ENCODE measurements at places on chromosomes 2 and 18.

DNA sequence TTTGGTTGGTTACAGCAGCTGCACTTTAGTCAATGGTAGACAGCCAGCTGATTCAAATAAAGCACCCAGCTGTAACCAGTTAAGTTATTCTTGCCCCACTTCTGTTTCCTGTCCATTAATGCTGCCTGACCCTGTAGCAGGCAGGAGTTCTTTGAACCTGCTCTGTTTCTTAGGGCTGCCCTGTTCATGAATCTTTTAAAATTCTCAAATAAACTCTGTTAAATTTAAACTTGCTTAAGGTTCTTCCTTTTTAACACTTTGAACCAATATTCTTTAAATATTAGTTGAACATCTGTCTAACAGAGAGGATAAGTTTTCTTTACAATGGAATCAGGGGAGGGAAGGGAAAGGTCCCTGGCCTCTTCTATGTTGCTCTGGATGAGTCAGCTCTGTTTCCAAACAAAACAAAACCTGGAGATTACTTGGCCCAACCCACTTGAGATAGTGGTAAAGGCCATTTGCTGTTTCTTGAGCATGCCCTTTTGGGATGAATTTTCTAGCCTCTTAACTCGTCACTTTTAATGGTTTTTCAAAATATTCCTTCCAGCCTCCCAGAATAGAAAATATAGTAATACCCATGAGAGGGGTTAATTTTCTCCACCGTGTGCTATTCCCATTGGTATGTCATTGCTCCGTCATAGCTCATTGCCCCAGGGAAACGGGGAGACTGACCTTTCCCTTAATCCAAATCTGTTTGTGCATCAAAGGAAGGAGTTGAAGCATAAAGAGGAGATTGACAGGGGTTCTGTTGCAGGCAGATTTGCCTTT, 112.1 kb upstream of the FHL2 start:
- no peak for DNase-seq

GRCh38 chr18:56402872-56403516, 235.4 kb downstream of the TXNL1 start:
- no peak for DNase-seq

- DNase-seq = no peak
These were observed 174.9 kb downstream of the NR4A2 start for GRCh38 chr2:156157670-156158069.

- no peak for DNase-seq
These were observed 18.9 kb upstream of the ASAP2 start for GRCh38 chr2:9187620-9188214.

DNA sequence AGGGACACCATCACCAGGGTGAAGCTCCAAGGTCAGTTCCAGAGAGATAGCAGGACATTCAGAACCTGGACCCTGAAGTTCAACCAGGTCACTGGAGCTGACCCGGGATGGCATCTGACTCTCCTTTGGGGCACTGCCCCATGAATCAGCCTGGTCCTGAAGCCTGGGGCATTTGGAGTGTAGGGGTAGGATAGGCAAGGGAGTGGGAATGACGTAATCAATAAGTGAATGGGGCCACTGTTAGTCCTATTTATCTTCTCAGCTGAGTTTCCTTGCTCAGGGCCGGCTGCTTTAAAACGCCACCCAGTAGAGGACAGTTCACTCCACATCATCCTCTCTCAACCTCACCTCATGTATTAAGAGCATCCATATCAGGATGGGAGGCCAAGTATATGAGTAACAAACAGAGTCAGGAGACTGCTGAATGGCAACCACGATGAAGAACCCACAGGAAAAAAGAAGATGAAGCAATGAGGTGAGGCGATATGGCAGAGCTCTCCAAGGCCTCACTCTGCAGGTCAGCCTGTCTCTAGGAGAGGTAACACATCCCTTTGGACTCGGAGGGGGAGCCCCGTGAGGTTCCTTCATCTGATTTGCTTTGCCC, 1.8 kb upstream of the RFX8 start:
- DNase-seq = no peak

DNA sequence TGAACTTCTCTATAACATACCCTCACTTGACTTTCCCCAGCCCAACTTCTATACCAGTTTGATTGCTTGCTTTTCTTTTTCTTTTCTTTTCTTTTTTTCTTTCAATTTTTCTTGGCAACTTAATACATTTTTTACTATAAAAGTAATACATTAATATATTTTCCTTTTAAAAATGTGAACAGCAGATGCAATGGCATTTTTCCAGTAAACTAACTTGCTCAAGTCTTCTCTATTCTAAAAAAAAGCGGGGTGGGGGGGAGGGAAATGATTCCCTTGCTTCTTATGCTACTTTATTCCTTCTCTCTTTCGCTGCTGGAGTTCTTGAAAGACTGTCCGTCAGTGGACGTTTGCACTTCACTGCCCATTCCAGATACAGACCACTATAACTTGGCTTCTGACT, 70.5 kb downstream of the RBMS1 start:
- DNase-seq = no peak

GRCh38 chr2:168939918-168940317, 38.8 kb downstream of the G6PC2 start:
- no peak for DNase-seq

DNA sequence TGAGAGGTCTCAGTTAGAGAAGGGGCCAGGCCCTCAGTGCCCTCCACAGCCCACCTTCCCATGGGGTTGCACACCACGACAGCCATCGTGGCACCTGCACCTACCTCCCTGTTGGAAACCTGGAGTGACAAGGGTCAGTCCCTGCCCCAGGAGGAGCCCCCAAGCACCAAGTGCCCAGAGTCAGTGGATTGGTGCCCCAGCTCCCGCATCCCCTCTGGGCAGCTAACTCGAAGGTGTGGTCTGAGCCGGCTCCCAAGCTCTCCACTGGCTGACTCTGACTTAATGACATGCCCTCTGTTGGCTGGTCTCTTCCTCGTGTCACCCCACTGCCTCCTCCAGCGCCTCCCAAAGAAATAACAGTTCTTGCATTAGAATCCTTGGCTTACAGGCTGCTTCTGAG, 116.4 kb downstream of the NDUFA10 start:
- no peak for DNase-seq

- DNase-seq = no peak
These were observed 87.3 kb downstream of the BABAM2 start for GRCh38 chr2:27977731-27978312.

- no peak for DNase-seq
These were observed 314.6 kb downstream of the CNTNAP5 start for GRCh38 chr2:124339709-124340108.

- no peak for DNase-seq
These were observed 59.2 kb downstream of the ADI1 start for GRCh38 chr2:3460156-3460555.

DNA sequence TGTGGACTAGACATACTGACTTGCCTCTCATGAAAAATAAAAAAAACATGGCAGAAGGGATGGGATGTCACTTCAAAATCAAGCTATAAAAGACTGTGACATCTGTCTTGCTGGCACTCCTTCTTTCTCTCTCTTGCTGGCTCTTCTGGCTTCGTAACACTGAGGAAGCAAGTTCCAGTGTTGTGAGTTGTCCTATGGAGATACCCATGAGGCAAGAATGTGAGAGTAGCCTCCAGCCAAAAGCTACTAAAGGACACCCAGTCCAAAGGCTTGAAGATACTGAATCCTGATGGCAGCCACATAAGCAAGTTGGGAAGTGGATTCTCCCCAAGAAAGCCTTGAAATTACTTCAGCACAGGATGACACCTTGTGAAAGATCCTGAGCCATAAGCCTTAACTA, 376.1 kb upstream of the TMEFF2 start:
- DNase-seq = no peak

- no peak for DNase-seq
These were observed 33.7 kb downstream of the G6PC2 start for GRCh38 chr2:168934826-168935225.

GRCh38 chr2:32772638-32773447, 145.0 kb downstream of the TTC27 start:
- no peak for DNase-seq

DNA sequence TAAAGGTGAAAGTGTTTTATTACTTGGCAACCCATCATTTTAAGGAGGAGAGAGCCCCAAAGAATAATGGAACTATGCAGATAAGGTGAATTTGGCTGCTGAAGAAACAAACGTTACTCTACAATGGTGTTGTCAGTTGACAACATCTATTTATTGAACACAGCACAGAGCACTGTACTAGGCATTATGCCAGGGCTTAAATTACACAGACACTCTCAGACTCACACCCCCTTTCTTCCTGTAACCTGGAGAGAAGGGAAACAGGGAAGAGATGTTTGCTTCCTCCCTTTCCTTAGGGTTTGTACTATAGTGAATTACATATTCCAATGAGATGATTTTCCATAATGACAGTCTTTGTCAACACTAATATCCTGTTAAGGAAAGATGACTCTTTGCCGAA, 94.0 kb upstream of the ATP5MC3 start:
- DNase-seq = no peak

DNA sequence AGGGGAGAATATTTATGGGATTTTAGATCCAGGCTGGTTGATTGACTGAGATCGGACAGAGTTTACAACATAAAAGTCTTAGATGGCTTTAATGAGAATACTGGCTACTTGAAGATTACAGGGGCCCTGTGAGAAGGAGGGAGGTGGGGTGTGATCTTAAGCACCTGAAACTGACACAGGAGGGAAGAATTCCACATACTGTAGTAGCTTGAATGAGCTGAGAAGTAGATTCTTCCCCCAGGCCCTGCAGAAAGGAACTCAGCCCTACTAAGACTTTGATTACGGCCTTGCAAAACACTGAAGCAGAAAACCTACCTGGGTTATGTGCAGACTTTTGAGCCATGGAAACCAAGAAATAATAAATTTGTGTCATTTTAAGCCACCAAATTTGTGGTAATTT, 1062.9 kb upstream of the GYPC start:
- no peak for DNase-seq

DNA sequence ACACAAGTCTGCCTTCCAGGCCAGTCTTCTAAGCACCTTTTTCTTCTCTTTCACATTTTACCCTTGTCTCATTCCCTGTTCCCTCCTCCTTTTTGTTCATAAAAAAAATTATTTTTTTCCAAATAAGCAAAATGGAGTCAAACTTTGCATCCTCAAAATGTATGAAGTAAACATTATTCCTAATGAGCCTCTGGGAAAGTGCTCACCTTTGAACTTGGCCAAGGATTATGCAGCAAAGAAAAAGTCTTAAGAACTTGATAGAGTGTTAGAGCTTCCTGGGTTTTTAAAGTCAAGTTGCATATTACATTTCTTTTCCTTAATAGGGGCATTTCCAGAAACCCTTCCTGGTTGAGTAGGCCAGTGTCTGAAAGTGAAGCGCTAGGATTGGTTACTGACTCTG, 31.6 kb downstream of the EPAS1 start:
- DNase-seq = no peak

DNA sequence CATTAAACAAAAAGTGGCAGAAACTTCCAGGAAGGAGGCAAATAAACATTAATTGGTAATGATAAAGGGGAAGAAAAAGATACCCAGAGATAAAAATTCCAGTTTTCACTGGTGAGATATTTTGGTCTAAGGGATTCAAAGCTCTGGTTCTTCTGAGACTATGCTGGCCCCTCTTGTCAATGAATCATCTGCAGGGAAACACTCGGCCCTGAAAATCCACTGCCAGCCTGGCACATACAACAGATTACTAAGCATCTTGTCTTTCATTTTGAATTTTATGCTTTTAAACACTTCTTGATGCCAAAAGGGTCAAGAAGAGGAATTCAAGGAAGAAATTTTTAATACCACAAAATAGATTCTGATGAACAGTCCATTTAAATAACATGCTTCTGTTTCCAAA, 1603.8 kb upstream of the ZEB2 start:
- DNase-seq = no peak

DNA sequence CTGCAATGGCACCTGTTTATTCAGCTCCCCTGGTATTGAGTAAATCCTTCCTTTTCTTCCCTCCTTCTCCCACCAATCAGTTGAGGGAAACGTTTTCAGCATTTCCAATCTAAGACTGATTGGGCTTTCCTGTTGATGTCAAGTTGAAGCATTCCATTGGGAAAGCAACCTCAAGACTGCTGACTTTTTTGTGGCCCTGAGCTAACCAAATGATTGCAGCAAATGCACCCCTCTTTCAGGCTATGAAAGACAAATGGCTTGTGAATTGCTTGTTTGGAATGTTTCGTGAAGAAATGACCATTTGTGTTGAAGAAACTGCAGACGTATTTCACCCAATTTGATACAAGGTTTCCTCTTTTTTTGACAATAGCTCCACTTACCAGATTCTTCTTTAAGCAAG, 303.5 kb downstream of the EPHA4 start:
- DNase-seq = no peak

GRCh38 chr2:27264253-27264752, 1.5 kb upstream of the SLC30A3 start:
- DNase-seq = peak; percentile 15

DNA sequence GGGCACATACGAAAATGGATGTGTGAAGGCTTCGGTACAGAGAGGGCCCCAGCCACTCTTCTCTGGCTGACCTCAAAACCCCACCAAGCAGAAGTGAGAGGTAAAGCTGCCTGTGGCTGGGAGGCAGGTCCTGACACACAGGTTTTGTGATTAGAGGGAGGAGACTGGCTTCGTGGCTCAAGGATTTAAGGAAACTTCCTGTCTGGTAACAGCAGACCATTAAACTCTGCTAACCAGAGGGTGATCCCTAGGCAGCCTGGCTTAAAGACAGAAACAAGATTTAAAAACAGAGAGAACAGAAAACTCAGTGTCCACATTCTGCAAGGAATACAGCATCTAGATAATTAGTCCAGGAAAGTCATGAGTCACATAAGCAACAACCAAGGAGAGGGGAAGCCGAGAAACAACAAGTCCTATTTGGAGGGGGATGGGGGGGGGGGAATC, 101.9 kb downstream of the NFATC1 start:
- DNase-seq = no peak

- no peak for DNase-seq
These were observed 69.6 kb upstream of the CREB1 start for GRCh38 chr2:207459990-207460757.

DNA sequence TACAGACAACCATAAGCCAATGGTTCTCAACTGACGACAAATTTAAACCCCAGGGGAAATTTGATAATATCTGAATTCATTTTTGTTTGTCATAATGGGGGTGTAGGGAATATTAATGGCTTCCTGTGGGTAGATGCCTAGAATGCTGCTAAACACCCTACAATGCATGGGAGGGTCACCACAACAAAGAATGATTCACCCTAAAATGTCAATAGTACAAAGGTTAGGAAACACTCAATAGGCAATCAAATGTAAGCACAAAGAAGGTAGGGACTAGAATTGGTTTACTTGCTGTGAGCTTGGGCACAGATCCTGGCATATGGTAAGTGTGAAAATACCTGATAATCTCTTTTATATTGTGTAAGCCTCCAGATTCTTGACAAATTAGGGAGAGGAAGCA, 20.1 kb upstream of the FANCL start:
- DNase-seq = no peak

DNA sequence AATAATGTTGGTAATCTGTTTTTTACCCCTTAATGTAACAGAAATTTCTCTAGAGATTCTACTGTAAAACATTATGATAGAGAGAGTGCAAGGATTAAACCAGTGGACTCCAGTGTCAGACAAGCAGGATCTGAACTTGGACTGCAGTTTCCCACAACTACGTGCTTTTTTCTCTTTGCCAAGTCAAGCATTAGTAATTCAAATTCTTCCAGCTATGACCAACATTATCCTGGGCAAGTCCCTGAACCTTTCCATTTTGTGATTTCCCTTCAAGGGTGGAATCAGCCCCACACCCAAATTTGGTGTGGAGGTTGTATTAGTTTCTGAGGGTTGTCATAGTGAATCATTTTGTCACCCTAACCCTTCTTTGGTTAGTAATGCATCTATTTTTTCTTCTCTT, 482.0 kb downstream of the ZNF516 start:
- DNase-seq = no peak
